ENCODE measurements at places on chromosomes 7 and 10.

- no peak overlapping the region for H3K27ac ChIP-seq
- no peaks in the 10 kb centered on the region for H3K4me1 ChIP-seq
- H3K27me3 ChIP-seq = no peaks in the 10 kb centered on the region
- no peak for DNase-seq
These were observed 61.6 kb upstream of the SRPK2 start for GRCh38 chr7:105450177-105450861.

- H3K4me1 ChIP-seq = no peaks in the 10 kb centered on the region
- DNase-seq = no peak
- H3K4me3 ChIP-seq = peak overlapping the region; percentile 87
- H3K27me3 ChIP-seq = no peaks in the 10 kb centered on the region
These were observed 1.5 kb downstream of the ITGB8 start for GRCh38 chr7:20331910-20332813.

DNA sequence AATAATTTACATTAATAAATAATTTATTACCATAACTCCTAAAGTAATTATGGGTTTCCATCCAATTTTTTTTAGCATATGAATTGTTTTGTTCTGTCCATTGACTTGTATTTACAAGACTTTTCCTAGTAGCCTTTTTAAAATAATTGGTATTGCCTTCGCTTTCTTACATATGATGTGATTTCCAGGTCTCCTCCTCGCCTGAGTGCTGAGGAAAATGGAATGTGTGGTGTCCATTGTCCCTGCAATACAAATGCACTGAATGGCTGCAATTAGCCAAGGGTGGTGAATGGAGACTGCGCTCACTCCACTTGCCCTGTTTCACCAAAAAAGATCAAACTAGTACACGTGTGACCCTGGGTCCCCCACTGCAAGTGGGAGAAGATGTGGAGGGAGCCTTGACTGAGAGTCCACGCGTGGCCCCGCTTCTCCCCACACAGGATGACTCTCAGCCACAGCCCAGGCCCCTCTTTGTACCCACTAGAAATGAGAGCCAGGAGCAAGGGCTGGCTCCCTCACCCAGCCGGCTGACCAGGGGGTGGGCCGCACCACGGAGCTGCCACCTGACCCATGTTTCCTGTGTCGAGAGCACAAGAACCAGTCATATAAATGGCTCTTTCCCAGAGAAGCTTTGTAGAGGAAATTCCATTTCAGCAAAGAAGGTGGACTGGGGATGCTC is 52.6 kb downstream of the FAM53B start:
- DNase-seq = no peak
- peaks cover 3% of the 10 kb centered on the region for H3K36me3 ChIP-seq
- no peak overlapping the region for H3K27ac ChIP-seq
- peaks cover 8% of the 10 kb centered on the region for H3K4me1 ChIP-seq
- H3K4me3 ChIP-seq = no peak overlapping the region
- no peaks in the 10 kb centered on the region for H3K27me3 ChIP-seq

DNA sequence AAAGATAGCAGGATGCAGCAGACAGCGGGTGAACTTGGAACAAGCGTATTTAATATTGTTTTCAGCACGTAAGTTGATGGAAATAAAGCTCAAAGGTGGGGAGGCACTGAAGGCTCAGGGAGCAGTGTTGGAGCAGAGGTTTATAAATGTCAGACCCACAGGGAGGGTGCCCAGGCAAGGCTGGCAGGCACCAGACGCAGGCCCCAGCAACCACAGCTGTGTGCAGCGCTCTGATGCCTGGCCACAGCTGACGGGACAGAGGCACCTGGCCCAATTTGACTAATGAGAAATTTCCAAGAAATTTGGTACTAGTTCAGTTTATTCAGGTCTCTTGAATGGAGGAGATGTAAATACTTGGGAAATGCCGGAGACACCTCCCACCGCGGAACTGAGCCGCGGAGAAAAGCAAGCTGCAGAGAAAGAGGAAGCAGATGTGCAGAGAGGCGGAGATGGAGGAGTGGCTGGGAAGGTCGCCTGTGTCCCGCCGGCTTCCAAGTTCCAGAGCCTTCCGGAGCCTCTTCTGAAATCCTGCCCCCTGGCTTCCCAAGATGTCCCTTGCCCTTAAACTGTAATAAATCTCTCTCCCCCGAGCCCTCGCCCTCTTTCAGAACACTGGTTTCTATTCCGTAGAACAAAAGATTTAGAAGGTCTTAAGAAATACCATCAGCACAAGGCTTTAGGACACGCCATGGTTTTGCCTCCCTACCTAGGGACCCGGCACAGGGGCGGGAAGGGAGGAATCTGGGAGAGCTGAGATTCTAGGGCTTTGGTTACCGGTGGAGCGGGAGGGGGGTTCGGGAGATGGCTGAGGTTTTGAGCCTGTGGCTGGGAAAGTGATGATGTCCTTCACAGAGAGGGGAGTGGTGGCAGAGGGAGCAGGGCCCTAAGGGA is 38.4 kb upstream of the PLXNA4 start:
- H3K27me3 ChIP-seq = no peaks in the 10 kb centered on the region
- H3K36me3 ChIP-seq = no peaks in the 10 kb centered on the region
- peak overlapping the region; percentile 42 for H3K4me3 ChIP-seq
- no peaks in the 10 kb centered on the region for H3K4me1 ChIP-seq
- DNase-seq = peak; percentile 64

DNA sequence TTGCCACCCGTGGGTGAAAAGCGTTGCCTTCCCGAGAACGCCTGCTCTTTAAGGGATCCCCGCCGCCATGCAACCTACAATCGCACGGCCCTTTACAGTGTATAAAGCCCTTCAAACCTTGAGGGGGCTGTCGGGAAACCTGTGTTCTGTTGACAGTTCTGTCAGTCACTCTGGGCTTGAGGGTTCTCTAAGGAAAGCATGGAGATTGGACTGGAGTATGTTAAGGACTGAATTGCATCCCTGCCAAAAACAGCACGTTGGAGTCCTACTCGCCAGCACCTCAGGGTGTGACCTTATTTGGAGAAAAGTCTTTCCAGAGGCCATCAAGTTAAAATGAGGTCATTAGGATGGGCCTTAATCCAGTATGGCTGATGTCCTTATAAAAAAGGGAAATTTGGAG is 70.6 kb downstream of the PFKFB3 start:
- peaks cover 33% of the 10 kb centered on the region for H3K4me1 ChIP-seq
- H3K27me3 ChIP-seq = no peaks in the 10 kb centered on the region

DNA sequence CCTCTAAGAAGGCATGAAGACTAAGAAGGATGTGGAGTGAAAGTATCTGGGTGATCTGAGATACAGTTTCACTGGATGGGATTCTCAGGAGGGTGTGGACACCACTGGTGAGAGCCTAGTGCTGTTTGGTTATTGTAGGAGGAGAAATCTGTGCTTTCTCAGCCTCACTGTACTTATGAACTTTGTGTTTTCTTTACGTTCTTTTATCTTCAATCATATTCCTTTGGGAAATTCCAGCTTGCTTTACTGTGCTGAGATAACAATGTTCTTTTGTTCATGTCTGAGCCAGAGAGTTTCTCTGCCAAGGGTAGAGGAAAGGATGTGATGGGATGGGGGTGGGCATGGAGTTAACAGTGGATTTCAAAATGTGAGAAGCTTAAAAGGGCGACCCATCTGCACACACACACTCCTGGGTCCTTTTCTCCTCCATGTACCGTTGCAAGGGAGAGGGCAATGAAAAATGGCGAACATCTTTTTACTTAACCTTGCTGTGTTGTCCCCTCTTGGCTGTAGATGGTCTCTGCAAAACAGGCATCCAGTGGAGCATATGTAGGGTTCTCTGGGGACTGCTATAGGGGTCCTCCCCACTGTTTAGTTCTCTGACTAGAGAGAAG is 25.0 kb upstream of the TAX1BP1 start:
- H3K36me3 ChIP-seq = no peaks in the 10 kb centered on the region
- H3K27me3 ChIP-seq = no peaks in the 10 kb centered on the region
- no peaks in the 10 kb centered on the region for H3K4me1 ChIP-seq
- H3K4me3 ChIP-seq = no peak overlapping the region
- no peak overlapping the region for H3K27ac ChIP-seq
- no peak for DNase-seq

DNA sequence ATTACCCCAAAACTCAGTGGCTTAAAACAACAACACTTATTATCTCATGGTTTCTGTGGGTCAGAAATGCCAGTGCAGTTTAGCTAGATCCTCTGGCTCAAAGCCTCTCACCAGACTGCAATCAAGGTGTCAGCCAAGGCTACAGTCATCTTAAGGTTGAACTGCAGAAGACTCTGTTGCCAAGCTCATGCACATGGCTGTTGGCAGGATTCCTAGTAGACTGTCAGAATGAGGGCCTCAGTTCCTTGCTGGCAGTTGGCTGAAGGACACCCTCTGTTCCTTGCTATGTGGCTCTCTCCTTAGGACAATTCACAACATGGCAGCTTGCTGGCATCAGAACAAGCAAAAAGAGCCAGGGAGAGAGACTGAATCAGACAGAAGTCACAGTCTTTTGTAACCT is 34.7 kb downstream of the TOMM7 start:
- no peaks in the 10 kb centered on the region for H3K4me1 ChIP-seq
- no peak overlapping the region for H3K27ac ChIP-seq
- H3K4me3 ChIP-seq = no peak overlapping the region
- no peak for DNase-seq

DNA sequence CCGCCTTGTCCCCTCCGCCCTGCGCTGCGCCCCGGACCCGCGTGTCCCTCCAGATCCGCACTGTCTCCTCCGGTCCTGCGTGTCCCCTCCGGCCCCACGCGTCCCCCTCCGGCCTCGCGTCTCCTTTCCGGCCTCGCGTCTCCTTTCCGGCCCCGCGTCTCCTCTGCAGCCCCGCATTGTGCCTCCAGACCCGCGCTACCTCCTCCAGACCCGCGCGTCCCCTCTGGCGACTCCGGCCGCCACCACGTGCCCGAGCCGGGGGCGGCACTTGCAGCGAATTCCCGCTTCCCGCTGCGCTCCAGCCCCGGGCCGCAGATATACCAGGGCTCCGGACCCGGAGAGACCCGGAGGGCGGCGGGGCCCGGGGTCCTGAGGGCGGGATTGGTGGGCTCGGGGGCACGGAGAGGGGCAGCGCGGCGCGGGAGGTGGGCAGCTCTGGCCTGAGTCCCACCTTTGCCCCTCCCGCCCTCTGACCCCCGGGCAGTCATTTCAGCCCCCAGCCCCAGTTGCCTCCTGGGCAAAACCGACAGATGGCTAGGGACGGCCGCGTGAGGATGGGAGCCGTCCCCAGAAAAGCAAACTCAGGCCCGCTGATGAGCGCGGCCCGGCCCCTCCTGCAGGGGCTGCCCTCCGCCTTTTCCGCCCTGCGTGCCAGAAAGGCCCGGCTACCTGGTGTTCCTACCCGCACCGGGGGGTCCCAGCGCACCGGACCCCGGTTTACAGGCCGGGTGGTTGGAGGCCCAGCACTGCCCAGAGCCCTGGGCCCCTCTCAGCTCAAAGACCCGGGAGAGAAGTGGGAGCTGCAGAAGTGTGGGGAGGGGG is 56.5 kb downstream of the RBM17 start:
- peak overlapping the region; percentile 95 for H3K27ac ChIP-seq
- DNase-seq = no peak
- no peaks in the 10 kb centered on the region for H3K36me3 ChIP-seq
- H3K27me3 ChIP-seq = no peaks in the 10 kb centered on the region
- peaks cover 6% of the 10 kb centered on the region for H3K4me1 ChIP-seq

- H3K36me3 ChIP-seq = no peaks in the 10 kb centered on the region
- no peaks in the 10 kb centered on the region for H3K4me1 ChIP-seq
- no peak overlapping the region for H3K27ac ChIP-seq
- no peak overlapping the region for H3K4me3 ChIP-seq
These were observed 96.4 kb downstream of the CARD11 start for GRCh38 chr7:2947058-2947780.

DNA sequence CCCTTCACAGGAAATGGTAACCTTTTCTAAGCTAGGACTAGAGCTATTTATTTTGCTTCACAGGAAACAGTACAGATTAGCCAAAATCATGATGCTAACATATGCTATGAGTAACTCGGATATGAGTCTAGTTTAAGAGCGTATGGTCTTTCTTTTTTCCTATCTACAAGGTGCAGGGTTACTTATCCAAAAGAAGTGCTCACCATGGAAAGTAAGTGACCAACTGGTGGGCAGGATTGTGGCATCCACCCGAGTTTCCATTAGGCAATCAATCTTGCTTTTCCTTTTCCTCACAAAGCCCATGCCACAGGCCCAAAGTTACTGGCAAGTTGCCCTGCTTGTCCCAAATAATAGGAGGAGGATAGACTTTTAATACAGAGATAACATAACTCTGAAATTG is 765.1 kb upstream of the POM121L12 start:
- no peak overlapping the region for H3K4me3 ChIP-seq
- H3K27me3 ChIP-seq = no peaks in the 10 kb centered on the region
- no peak overlapping the region for H3K27ac ChIP-seq
- no peaks in the 10 kb centered on the region for H3K4me1 ChIP-seq
- no peaks in the 10 kb centered on the region for H3K36me3 ChIP-seq

GRCh38 chr7:85000735-85001350 is 186.0 kb downstream of the SEMA3D start:
- H3K36me3 ChIP-seq = no peaks in the 10 kb centered on the region
- no peak for DNase-seq
- H3K4me1 ChIP-seq = no peaks in the 10 kb centered on the region
- H3K4me3 ChIP-seq = no peak overlapping the region

DNA sequence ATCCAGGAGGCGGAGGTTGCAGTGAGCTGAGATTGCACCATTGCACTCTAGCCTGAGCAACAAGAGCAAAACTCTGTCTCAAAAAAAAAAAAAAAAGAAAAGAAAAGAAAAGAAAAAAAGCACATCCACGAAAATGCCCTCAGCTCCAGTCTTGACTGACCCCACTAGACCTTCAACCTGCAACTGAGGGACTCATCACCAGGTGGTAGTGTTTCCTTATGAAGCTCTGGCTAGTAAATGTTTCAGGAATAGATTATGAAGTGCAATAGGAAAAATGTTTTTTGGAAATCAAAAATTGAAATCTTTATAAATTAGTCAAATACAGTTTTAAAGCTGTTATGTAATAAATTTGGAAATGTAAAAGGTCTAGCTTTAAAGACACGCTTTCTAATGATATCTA is 22.4 kb downstream of the TLL2 start:
- H3K4me3 ChIP-seq = no peak overlapping the region
- DNase-seq = no peak
- no peaks in the 10 kb centered on the region for H3K4me1 ChIP-seq
- no peak overlapping the region for H3K27ac ChIP-seq

DNA sequence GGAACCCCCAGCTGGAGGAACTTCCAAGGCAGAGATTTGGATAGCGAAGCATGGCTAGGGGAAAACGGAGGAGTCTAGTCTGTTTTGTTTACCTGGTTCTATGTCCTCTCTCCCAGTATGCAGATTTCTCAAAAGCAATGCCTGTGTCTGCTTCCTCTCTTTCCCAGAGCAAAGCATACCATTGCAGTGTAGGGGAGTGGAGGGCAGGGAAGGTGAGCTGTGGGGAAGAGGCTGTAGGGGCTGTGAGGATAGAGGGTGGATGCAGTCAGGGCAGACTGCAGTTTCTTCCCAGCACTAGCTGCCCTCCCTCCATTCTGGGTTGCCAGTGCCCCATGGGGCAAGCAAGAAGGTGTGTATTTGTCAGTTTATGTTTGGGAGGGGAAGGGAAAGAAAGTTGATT is 16.9 kb upstream of the TSPAN14 start:
- no peak for DNase-seq
- no peaks in the 10 kb centered on the region for H3K27me3 ChIP-seq
- H3K4me3 ChIP-seq = no peak overlapping the region
- no peaks in the 10 kb centered on the region for H3K4me1 ChIP-seq

GRCh38 chr7:45690762-45691150 is 116.6 kb downstream of the ADCY1 start:
- no peaks in the 10 kb centered on the region for H3K27me3 ChIP-seq
- H3K4me1 ChIP-seq = no peaks in the 10 kb centered on the region
- no peak for DNase-seq
- no peaks in the 10 kb centered on the region for H3K36me3 ChIP-seq
- no peak overlapping the region for H3K27ac ChIP-seq

- no peaks in the 10 kb centered on the region for H3K27me3 ChIP-seq
- DNase-seq = no peak
- H3K4me3 ChIP-seq = no peak overlapping the region
- H3K27ac ChIP-seq = no peak overlapping the region
- peaks cover 8% of the 10 kb centered on the region for H3K4me1 ChIP-seq
These were observed 11.5 kb downstream of the SHH start for GRCh38 chr7:155800741-155801267.

Data from ascending aorta (tissue), 2 donors.